B cell (primary cell): ENCODE measurements at places on chromosomes 1 and 21.

DNA sequence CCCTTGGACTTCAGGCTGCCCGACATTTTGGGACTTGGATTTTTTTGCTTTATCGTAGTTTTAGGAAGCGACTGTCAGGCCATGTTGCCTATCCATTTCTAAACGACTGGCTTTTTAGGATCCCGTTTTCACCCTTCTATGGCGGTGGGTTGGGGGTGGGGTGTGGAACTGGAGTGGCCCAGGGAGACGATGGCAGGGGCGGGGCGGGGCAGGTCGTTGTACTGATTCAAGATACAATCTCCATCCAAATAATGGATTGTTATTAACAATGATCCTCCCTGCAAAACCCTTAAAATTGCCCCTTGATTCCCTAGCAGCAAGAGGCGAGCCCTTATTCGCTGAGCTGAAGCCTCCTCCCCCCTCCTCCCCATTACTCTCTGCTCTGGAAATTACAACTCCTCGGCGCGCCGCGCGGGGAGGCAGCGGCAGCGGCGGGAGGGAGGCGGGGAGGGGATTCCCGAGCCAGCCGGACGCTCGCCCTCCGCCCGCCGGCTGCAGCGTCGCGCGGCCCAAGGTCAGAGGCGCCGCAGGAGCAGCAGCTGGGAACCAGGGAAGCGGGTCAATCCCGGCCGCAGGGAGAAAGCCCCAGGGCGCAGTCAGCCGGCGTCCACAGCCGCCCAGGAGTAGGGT lies at the start of gene TRIM67:
Gene TRIM67, plus strand, starts transcription at position 392 of the 630 bp plus-strand sequence. CDS start 912 bp downstream, outside the sequence.
- peak within 1 kb of the TSS; percentile 14 for H3K4me3 ChIP-seq
- no peaks in the 10 kb centered on the region for H3K36me3 ChIP-seq
- peaks cover 21% of the 10 kb centered on the region for H3K4me1 ChIP-seq
- DNase-seq, result peak; percentile 4
- H3K27ac ChIP-seq, result no peak within 1 kb of the TSS

- DNase-seq, result no peak
- no peaks in the 10 kb centered on the region for H3K36me3 ChIP-seq
- no peak overlapping the region for H3K27ac ChIP-seq
- H3K4me3 ChIP-seq, result no peak overlapping the region
These were observed 120.5 kb downstream of the TMEM53 start for GRCh38 chr1:44553771-44554170.

- DNase-seq, result no peak
- no peaks in the 10 kb centered on the region for H3K27me3 ChIP-seq
- no peaks in the 10 kb centered on the region for H3K4me1 ChIP-seq
These were observed 325.9 kb upstream of the ADAMTS5 start for GRCh38 chr21:27292783-27293182.

GRCh38 chr1:243638186-243638585 lies 211.9 kb downstream of the AKT3 start:
- peak; percentile 32 for DNase-seq
- H3K4me3 ChIP-seq, result no peak overlapping the region
- H3K36me3 ChIP-seq, result no peaks in the 10 kb centered on the region
- no peak overlapping the region for H3K27ac ChIP-seq

- H3K4me1 ChIP-seq, result peaks cover 49% of the 10 kb centered on the region
- peak; percentile 73 for DNase-seq
- peak overlapping the region; percentile 19 for H3K4me3 ChIP-seq
- peaks cover 10% of the 10 kb centered on the region for H3K27me3 ChIP-seq
These were observed 7.9 kb downstream of the KLHDC8A start for GRCh38 chr1:205348554-205349487.

GRCh38 chr1:234986750-234987414 lies 141.8 kb downstream of the TOMM20 start:
- H3K36me3 ChIP-seq, result no peaks in the 10 kb centered on the region
- no peaks in the 10 kb centered on the region for H3K27me3 ChIP-seq

- no peaks in the 10 kb centered on the region for H3K27me3 ChIP-seq
- no peaks in the 10 kb centered on the region for H3K4me1 ChIP-seq
- no peak overlapping the region for H3K4me3 ChIP-seq
- no peak for DNase-seq
These were observed 41.5 kb downstream of the LHX4 start for GRCh38 chr1:180271272-180272255.

GRCh38 chr1:32859915-32860314 lies 10.8 kb downstream of the FNDC5 start:
- H3K4me1 ChIP-seq, result no peaks in the 10 kb centered on the region
- DNase-seq, result no peak
- no peak overlapping the region for H3K27ac ChIP-seq

GRCh38 chr1:106360252-106360651 lies 696.2 kb upstream of the PRMT6 start:
- H3K4me1 ChIP-seq, result no peaks in the 10 kb centered on the region
- no peaks in the 10 kb centered on the region for H3K27me3 ChIP-seq
- H3K4me3 ChIP-seq, result no peak overlapping the region
- no peak overlapping the region for H3K27ac ChIP-seq

GRCh38 chr1:206792939-206793607 lies 20.8 kb upstream of the IL10 start:
- peak; percentile 47 for DNase-seq
- H3K36me3 ChIP-seq, result no peaks in the 10 kb centered on the region
- peaks cover 31% of the 10 kb centered on the region for H3K4me1 ChIP-seq
- H3K4me3 ChIP-seq, result no peak overlapping the region
- H3K27me3 ChIP-seq, result no peaks in the 10 kb centered on the region

DNA sequence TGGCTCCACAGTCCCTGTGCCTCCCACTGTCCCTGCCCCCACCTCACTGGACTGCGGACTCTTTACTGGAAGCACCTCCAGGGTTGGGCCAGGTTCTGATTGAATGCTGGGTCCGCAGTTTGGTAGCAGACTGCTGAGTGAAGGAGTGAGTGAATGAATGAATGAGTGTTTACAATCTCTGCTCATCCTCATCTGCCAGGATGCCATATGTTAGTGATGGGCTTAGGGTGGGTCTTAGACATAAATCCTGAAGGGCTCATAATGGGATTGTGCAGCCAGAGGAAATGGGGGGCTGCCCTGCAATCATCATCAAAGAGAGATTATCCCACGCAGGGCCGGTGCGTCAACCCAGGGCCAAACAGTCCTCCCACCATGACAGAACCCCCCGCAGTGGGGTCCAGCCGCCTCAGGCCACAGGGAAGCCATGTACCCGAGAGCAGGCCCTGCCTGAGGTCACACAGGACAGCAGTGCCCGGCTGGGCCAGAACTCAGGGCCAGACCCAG lies 26.1 kb downstream of the SLC1A7 start:
- no peak for DNase-seq
- H3K4me3 ChIP-seq, result no peak overlapping the region
- H3K27me3 ChIP-seq, result peaks cover 3% of the 10 kb centered on the region
- no peaks in the 10 kb centered on the region for H3K36me3 ChIP-seq
- no peak overlapping the region for H3K27ac ChIP-seq

DNA sequence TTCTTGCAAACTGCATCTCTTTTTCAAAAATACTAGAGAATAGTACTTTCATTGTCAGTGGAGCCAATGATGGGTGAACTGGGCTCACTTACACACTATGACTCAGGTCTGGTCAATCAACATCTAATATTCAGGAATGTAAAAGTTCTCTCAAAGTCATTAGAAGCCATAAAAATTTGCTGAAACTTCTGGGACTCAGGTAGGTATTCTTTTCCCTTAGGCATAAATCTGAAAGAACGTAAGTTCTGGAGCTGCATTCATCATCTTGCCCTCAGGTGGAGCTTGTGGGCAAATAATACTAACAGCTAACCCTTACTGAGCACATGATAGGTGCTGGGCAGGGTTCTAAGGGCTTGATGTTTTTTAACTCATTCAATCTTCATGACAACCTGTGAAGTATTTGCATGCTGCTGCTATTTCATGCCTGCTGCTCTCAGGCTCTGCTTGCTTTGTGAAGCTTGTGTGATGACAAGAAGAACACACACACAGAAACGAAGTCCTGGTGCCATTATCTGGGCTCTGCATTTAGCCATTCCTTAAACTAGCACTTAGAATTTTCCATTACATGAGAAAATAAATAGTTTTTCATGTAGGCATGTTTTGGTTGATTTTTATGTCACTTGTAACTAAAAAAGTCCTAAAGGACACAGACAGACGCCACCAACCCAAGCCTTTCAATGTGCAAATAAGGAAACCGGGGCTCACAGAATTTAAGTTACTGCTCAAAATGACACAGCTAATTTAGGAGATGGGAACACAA lies 394.2 kb upstream of the LYPLAL1 start:
- DNase-seq, result no peak
- no peak overlapping the region for H3K27ac ChIP-seq
- H3K27me3 ChIP-seq, result no peaks in the 10 kb centered on the region
- H3K4me1 ChIP-seq, result no peaks in the 10 kb centered on the region
- H3K36me3 ChIP-seq, result no peaks in the 10 kb centered on the region

- no peak for DNase-seq
- H3K4me3 ChIP-seq, result no peak overlapping the region
- H3K27ac ChIP-seq, result no peak overlapping the region
- H3K4me1 ChIP-seq, result no peaks in the 10 kb centered on the region
These were observed 53.8 kb upstream of the ATP1B1 start for GRCh38 chr1:169052727-169053126.

DNA sequence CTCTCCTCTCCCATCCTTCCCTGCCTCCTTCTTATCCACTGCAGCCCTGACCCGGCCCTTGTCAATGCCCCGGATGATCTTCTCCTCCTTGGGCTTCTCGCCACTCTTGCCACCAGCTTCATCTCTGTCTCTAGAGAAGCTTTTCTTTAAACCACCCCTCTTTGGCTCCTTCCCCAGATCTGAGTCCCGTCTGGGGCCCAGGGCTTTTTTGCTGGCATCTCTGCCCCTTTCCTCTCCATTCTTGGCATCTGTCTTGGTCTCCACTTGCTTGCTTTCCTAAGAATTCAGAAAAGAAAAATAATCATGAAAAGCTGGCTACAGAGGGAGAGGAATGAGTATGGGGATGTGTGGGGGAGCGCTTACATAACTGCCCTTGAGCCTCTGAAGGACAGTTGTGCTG lies 11.8 kb downstream of the SHISA4 start:
- no peaks in the 10 kb centered on the region for H3K36me3 ChIP-seq
- H3K27me3 ChIP-seq, result no peaks in the 10 kb centered on the region
- no peak overlapping the region for H3K27ac ChIP-seq
- no peak overlapping the region for H3K4me3 ChIP-seq

GRCh38 chr1:226690460-226690982 lies 48.6 kb downstream of the ITPKB start:
- H3K4me1 ChIP-seq, result peaks cover 94% of the 10 kb centered on the region
- no peaks in the 10 kb centered on the region for H3K27me3 ChIP-seq
- H3K4me3 ChIP-seq, result no peak overlapping the region
- H3K36me3 ChIP-seq, result peaks cover 4% of the 10 kb centered on the region

DNA sequence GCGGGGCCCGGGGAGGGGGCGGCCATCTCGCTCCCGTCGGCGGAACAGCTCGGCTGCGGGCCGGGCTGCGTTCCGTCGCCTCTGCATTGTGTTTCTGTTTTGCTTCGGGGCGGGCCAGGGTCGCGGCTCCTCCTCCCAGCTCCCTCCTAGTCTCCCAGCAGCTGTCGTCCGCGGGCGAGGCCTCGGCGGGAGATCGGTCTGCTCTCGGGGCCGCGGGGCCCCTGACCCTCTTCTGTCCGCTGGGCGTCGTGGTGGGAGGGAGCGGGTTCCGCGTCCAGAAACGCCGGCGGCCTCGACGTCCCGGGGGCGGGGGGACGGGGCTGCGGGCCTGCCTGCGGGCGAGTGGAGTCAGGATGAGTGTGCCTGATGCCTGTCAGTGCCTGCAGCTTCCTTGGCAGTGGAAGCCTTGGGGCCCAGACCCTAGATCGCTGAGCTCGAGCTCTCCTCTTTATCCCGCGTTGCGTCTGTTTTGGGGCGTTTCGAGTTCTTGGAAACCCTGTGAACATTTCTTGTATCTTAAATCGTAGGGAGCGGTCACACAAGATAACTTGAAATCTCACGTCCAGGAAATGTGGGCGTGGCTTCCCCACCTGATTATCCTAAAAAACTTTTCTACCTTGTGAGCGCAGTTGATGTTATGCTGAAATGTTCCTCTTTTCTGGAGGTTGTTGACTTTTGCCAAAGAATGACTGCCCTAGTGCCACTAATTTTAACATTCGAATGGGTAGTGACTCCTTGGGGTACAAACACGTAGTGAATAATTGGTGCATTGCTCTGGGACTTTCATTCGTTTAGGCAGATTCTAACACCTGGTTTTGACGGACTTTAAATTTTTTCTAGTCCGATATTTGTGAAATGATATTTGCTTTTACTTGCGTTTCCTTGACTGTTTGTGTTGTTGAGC lies 676 bp downstream of the MORC3 start:
- H3K4me1 ChIP-seq, result peaks cover 41% of the 10 kb centered on the region
- H3K27ac ChIP-seq, result peak overlapping the region; percentile 92
- no peaks in the 10 kb centered on the region for H3K36me3 ChIP-seq
- peak; percentile 72 for DNase-seq
- peak overlapping the region; percentile 94 for H3K4me3 ChIP-seq
- no peaks in the 10 kb centered on the region for H3K27me3 ChIP-seq

DNA sequence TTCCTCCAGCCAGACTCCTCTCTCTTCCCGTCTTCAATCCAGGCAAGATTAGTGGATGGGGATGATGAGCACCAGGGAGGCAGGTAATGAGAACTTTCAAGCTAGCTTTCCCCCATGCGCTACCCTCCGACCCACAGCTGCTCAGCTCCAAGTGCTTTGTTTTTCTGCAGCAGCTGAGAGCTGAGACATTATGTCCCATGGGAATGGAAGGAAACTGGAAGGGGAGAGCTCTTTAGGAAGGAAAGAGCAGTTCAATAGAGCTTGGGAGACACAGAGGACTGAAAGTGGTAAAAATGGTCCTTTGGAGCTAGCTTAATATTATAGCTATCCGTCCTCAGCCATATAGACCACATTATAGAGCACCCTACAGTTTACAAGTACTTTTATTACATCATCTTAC lies 39.8 kb downstream of the RAB3B start:
- no peak overlapping the region for H3K4me3 ChIP-seq
- peaks cover 9% of the 10 kb centered on the region for H3K4me1 ChIP-seq
- DNase-seq, result no peak
- H3K36me3 ChIP-seq, result no peaks in the 10 kb centered on the region
- no peaks in the 10 kb centered on the region for H3K27me3 ChIP-seq
- no peak overlapping the region for H3K27ac ChIP-seq

- H3K27ac ChIP-seq, result no peak overlapping the region
- no peaks in the 10 kb centered on the region for H3K36me3 ChIP-seq
- no peaks in the 10 kb centered on the region for H3K27me3 ChIP-seq
- DNase-seq, result no peak
- no peaks in the 10 kb centered on the region for H3K4me1 ChIP-seq
These were observed 100.2 kb downstream of the AHCTF1 start for GRCh38 chr1:246831543-246831942.

- H3K27ac ChIP-seq, result no peak overlapping the region
- H3K4me1 ChIP-seq, result no peaks in the 10 kb centered on the region
- H3K27me3 ChIP-seq, result no peaks in the 10 kb centered on the region
- DNase-seq, result no peak
- H3K4me3 ChIP-seq, result no peak overlapping the region
These were observed 176.8 kb upstream of the SAMSN1 start for GRCh38 chr21:14722841-14723483.

DNA sequence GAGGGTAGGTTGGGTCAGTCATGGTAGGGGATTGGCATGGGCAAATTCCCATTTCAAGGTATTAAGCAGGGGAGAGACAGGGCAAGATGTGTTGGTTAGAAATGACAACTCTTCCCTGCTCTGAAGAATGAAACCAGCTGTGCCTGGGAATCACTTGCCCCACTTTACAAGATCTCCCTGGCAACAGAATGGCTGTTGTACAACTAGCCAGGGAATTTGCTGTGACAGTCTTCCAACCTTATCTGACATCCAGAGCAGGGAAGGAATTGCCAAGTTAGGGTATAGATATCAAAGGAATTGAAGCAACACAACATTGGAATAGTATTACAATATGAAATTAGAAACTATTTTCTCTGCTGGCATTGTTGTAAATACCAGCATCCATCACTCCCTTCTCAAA lies 154.7 kb downstream of the CACNA1E start:
- H3K27ac ChIP-seq, result no peak overlapping the region
- no peak for DNase-seq
- no peaks in the 10 kb centered on the region for H3K36me3 ChIP-seq
- no peaks in the 10 kb centered on the region for H3K27me3 ChIP-seq
- H3K4me1 ChIP-seq, result no peaks in the 10 kb centered on the region
